ENCODE measurements at places on chromosomes 7 and 10.

GRCh38 chr7:27836536-27836935 lies 96.6 kb downstream of the TAX1BP1 start:
- DNase-seq = no peak

GRCh38 chr7:10245406-10245805 lies 728.3 kb upstream of the PHF14 start:
- DNase-seq = no peak

DNA sequence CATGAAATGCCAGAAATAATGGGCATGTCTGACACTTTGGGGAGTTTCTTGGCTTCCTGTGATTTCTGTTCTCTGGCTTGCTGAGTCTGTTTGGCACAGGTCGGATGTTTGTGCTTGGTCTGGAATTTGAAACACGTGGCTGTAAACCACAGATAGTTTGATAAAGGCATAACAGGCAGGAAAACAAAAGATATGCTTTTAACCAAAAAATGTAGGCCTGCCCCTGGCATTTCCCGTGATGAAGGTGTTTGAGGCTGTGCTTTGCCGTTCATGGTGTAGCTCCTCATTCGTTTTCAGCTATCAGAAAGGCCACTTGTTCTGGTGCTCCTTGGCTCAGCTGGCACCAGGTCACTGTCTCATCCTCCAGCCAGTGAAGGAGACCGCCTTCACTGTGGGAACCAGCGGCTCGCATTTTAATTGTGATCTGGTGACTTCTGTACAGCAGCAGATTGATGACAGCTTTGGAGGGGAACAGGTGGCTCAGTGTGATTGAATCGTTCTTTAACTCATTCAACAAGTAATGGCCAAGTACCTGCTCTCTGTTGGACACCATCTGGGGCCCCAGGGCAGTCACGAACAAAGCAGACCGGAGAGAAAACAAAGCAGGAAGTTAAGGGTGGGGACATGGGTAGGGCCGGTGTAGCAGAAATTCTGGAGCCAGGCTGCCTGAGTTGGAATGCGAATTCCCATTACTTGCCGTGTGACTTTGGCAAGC lies 111.5 kb downstream of the CCNY start:
- DNase-seq = no peak

GRCh38 chr7:43111630-43112458 lies 603 bp upstream of the HECW1 start:
- no peak for DNase-seq

GRCh38 chr7:45998506-45998905 lies 77.4 kb upstream of the IGFBP3 start:
- DNase-seq = no peak

GRCh38 chr10:23094786-23095403 lies 484 bp upstream of the MSRB2 start:
- no peak for DNase-seq

DNA sequence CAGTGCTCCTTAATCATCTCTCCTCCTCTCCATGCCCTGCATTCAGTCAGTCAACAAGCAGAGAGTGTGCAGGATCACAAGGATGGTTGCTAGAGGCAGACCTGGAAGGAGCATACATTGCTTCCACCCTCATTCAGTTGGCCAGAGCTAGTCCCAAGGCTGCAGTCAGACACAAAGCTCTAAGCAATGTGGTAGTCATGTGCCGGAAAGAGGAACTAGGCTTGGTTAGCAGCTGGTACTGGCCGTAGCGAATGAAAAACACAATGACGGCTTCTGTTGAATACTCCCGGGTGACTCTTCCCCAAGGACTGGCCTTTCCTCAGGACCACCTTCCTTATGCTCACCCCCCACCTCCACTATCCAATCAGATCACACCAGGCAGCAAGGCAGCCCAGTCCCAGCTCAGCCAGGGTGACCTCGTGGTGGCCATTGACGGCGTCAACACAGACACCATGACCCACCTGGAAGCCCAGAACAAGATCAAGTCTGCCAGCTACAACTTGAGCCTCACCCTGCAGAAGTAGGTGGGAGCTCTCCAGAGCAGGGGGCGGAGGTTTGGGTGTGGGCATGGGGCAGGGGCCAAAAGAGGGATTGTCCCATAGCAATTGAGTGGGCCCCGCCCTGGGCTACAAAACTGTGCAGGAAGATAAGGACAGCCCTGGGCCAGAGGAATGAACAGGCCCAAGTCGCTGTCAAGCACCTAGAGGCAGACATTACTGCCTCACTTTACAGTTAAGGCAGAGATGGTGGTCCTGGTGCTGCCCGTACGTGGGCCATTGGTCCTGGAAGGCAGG lies 10.9 kb downstream of the LDB3 start:
- no peak for DNase-seq

- no peak for DNase-seq
Measured at GRCh38 chr7:151755131-151755801, 121.6 kb downstream of the PRKAG2 start.

GRCh38 chr7:108497082-108497725 lies 28.7 kb downstream of the PNPLA8 start:
- DNase-seq = no peak

GRCh38 chr10:86079088-86079487 lies 287.5 kb downstream of the GRID1 start:
- no peak for DNase-seq

DNA sequence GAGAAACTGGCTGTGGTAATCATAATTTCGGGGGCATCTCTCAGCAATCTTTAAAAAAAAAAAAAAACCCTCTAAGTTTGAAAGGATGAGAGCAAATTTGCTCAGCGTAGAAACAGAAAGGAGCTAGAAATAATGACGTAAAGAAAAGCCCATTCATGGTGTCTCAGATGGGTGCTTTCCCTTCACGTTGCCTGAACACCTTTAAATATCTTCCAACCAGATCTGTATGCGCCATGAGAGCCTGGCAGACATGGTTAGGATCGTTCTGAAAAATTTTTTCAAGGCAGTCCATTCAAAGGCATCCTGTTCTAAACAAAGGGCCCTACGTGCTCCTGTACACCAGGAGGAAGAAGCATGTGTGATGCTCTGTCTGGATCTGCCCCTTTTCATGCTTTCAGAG lies 141.2 kb upstream of the C1QL3 start:
- no peak for DNase-seq

- no peak for DNase-seq
Measured at GRCh38 chr7:20395511-20395910, 64.8 kb downstream of the ITGB8 start.

GRCh38 chr10:112763916-112764520 lies 186.0 kb upstream of the TCF7L2 start:
- no peak for DNase-seq

GRCh38 chr10:94292434-94293090 lies 70.2 kb downstream of the NOC3L start:
- no peak for DNase-seq

DNA sequence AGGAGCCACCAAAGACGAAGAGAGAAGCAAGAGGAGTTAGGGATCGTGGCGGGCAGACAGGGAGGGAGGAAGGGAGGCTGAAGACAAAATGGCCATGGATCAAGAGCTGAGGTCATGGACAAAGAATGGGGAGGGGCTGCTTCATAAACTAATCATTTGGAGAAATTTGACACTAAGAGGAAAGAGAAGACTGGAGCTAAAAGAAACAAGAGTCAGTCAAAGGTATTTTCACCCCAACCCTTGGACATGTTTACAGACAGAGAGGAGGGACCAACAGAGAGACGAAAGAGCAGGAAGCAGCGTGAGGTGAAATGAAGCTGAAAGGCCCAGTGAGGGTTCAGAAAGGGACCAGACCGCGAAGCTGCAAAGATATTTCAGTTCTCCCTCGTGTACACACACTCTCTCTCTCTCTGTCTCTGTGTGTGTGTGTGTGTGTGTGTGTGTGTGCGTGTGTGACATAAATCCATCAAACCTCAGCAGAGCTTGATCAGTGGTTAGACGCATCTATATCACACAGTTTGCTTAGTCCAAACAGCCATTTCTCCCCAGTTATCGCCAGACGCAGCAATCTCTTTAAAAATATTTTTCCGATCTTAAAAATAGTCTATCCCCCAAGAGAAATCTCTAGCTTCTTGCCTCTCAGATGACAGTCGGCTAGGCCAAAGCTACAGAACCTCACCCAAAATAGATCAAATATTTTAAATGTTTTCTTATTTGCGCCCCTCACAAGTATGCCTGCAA lies 12.5 kb upstream of the CALD1 start:
- no peak for DNase-seq

DNA sequence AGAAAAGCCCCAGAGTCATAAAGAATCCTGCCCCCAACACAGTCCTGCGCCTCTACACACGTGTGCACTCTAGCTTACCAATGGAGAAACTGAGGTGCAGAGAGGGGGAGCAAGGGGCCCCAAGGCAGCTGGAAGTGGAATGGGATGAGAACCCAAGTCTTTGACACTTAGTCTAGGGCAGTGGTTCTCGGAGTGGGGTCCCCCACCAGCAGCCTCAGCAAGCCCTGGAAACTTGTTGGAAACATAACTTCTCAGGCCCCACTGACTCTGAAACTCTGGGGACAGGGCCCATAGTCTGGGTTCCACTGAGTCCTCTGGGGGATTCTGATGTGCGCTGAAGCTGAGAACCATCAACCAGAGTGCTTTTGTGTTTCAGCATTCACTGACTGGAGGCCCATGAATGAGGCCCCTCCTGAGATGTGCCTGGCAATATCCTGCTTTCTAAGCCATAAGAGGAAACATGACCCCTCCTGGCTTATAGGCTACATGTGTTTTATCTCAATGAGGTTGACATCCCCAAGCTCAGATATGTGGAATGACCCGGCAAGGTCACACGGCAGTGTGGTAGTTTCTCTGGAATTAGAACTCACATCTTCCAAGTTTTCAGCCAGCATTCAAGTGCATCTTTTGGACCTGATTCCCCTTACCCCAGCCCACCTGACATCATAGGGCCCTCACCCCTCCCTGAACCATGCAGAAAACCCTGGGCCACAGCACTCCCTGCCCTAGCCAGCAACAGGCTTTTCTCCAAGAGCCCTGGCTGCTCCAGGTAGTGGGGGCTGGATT lies 147.3 kb upstream of the PCBD1 start:
- no peak for DNase-seq

DNA sequence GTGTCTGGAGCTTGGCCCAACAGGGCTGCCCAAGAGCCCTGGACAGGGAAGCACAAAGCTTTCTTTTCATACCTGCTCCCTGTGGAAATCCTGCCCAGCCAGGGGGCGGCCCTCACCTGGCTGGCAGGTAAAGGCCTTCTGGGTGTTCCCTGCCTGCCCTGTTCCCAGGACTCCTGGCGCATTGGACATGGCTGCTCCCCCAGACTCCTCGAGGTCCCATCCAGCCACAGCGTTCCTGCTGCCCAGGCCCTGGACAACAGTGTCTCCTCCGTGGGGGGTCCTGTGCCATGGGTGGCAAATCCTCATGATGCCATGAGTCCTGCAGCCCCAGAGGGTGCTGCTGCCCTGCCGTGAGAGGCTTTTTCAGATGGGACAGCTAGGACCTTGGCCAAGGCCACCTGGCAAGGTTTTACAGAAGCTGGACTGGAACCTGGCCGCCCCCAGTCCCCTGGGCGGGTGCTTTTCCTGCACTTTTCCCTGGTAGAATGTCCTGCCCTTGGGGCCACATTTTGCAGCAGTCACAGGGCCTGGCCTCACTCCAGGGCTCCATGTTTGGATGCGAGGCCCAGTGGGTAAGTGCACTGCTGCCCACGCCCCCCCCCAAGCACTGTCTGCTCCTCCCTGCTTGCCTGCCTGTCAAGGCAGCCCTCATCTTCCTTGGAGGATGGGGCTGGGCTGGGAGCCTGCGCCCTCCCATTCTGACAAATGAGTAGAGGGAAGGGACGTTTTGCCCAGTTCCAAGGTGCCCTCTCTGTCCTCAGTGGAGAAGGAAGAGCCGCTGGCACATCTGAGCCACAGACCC lies 60.7 kb downstream of the LHPP start:
- no peak for DNase-seq

- no peak for DNase-seq
Measured at GRCh38 chr10:130864961-130865818, 446.3 kb downstream of the TCERG1L start.

- no peak for DNase-seq
Measured at GRCh38 chr10:33352175-33352574, 17.7 kb upstream of the NRP1 start.

DNA sequence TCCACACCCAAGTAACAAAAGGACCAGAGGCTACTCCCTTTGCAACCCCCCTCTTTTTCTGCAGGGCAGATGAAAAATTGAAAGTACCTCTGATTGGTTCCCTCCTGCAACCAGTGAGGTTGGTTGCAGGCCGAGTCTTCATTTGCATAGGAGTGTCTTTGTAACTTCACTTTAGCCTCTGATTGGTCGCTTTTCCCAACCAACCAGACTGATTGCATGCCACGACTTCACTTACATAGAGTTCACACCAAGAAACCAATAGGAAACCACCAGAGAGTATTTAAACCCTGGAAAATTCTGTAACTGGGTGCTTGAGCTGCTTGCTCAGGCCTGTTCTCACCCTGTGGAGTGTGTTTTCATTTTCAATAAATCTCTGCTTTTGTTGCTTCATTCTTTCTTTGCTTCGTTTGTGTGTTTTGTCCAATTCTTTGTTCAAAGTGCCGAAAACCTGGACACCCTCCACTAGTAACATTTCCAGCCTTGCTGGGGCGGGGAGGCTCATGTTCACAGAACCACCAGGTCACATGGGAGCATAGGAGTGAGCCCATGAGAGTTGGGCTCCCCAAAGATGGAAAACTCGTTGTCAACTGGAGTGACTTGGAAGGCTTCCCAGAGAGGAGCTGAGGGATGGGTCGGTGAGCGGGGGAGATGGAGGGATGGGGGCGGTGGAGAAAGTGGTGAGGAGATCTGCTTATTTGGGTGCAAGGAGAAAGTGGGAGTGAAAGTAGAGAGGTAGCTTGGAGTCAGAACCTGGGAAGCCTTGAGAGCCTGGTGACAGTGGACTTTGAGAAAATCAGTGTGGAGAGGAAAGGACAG lies 223.6 kb downstream of the GFRA1 start:
- no peak for DNase-seq

- no peak for DNase-seq
Measured at GRCh38 chr7:8261711-8262695, at the start of gene ICA1. ICA1 (minus strand) TSS chr7:8262167; CDS start chr7:8235926, 26,241 bp downstream.

DNA sequence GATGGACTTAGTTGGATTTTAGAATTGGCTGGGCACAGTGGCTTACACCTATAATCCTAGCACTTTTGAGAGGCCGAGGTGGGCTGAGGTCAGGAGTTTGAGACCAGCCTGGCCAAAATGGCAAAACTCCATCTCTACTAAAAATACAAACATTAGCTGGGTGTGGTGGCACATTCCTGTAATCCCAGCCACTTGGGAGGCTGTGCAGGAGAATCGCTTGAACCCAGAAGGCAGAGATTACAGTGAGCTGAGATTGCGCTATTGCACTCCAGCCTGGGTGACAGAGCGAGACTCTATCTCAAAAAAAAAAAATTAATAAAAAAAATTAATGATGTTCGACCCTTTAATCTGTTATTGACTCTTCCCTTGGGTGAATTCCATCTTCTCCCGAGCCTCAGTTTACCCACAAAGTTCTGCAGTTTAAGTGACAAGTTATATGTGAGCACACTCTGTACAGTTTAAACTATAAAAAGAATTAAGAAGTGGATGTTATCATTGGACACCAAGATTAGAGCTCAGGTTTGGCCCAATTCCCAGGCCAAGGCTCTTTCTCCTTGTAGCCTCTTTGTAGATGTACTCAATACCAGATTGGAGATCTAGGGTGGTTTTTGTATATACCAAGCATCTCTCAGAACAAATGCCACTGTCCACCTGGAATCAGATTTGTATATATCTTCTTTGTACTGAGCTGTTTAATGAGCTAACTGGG lies 15.0 kb downstream of the KAT6B start:
- DNase-seq = no peak

- DNase-seq = no peak
Measured at GRCh38 chr7:99235925-99236324, 28.0 kb upstream of the KPNA7 start.

- DNase-seq = no peak
Measured at GRCh38 chr10:47283101-47283630, 16.8 kb upstream of the GDF10 start.
